ENCODE measurements at places on chromosomes 3 and 15.
A peak's percentile ranks its signal among the peaks of the same experiment; 100 is the strongest.

DNA sequence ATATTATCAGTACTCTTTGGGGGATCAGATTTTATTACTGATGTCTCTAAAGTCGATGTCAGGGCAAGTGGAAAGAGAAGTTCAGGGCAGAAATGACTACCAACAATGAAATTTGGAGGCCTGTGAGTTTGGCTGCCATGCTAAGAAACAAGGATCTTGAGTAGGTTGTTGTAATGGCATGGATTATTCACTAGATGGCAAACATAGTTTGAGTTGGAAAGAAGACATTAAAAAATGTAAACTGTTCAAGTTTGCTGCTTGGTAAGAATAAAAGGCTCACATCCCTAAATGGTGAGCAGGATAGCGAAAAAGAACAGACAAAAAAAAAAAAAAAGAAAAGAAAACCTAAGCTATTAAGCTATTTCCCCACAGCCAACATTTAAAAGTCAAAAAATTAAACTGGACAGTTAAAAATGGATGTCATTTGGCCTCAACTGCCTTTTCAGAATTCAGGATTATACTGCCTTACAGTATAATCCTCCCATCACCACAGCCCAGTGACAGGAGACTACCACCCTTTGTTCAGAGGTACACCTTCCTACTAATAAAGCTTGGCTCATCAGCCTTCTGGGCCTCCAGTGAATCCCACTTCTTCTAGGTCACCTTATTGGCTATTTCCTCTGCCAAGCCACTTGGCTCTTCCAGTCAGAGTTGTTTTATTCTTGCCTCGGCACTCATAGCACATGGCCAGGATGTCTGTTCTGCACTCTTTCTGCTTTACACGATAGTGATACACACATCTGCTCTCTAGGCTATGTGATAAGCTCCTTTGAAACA lies 163.7 kb downstream of the PLD1 start:
- DNase-seq: no peak

DNA sequence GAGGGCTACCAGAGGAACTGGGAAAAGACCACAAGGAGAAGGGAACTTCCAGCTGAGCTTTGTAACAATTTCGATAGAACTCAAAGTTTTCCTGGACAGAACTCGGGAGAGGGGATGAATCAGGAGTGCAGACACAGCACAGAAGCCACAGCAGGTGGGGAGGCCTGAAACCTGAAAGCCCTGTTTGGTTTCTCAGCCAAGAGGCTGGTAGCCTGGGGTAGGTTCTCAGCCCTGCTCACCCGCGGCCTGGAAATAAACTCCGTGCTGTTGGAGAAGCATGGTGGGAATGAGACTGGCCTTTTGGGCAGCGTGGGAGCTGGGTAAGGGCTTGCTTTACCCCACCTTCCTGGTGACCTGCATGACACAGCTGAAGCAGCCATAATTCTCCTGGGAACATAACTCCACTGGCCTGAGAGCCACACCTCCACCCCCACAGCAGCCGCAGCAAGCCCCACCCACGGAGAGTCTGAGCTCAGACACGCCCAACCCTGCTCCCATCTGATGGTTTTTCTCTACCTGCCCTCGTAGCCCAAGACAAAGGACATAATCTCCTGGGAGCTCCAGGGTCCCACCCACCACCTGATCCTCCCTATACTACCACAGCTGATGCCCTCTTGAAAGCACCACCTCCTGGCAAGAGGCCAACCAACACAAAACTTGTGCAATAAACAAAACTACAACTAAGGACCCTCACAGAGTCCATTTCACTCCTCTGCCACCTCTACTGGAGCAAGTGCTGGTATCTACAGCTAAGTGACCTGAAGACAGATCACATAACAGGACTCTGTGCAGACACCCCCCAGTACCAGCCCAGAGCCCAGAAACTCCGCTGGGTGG lies 52.5 kb upstream of the CHRM5 start:
- no peak for DNase-seq

DNA sequence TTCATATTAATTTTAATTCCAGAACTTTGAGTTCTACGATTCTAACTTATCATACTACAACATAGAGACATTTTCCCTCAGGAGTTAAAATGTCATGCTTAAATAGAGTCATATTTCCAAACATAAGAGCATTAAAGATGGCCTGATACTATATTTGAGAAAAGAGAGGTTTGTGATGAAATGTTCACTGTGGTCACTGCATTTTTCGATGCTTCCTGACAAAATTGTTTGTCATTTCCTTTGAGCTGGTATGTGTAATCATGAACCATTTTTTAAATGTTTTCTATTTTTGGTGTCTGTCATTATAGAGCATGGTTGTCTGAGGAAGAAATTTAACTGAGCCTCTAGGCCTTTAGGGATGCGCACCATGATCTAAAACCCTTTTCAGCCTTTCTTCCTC lies 721.4 kb upstream of the NR2F2 start:
- DNase-seq: no peak

GRCh38 chr15:92627014-92627413 lies 28.6 kb downstream of the FAM174B start:
- DNase-seq: no peak

DNA sequence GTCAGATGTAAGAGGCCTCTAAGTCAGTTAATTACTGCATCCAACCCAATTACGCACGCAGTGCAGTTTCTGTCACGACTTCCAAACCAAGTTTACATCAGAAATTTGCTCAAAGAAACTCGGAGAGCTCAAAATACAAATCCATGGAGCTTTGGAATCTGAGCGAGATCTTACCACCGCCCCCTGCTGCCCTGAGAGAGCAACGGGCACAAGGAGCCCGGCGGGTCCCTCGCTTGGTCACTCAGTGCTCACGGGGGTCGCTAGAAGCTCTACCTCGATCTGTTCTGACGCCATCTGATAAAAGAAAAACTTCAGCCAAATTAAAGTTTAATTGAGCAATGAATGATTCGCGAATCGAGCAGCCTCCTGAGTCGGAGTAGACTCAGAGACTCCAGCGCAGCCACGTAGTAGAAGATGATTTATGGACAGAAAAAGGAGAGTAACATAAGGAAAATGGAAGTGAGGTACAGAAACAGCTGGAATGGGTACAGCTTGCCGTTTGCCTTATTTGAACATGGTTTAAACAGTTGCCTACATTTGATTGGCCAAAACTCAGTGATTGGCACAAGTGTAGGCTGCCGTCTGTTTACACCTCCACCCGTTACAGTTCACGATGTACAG lies 232.7 kb upstream of the ATP10A start:
- no peak for DNase-seq

DNA sequence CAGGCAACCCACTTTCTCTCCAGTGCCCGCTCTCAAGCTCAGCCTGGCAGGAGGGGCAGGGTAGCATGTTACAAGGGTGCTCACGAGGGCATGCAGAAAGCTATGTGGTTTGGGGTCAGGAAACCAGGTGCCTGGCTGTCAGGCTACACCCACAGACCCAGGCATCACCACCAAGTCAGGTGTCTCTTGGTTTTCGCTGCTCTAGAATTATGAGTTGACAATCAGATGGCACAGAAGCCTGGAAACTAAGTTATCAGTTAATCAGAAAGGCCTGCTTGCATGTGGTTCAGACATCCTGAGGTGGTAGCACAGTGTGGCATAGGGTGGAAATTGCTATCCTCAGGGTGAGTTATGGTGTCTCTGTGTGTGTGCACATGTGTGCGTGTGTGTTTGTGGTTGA lies 16.2 kb upstream of the CCR9 start:
- DNase-seq: peak; percentile 67

- DNase-seq: no peak
These were observed 271.4 kb downstream of the ARRDC4 start for GRCh38 chr15:98231696-98232440.

DNA sequence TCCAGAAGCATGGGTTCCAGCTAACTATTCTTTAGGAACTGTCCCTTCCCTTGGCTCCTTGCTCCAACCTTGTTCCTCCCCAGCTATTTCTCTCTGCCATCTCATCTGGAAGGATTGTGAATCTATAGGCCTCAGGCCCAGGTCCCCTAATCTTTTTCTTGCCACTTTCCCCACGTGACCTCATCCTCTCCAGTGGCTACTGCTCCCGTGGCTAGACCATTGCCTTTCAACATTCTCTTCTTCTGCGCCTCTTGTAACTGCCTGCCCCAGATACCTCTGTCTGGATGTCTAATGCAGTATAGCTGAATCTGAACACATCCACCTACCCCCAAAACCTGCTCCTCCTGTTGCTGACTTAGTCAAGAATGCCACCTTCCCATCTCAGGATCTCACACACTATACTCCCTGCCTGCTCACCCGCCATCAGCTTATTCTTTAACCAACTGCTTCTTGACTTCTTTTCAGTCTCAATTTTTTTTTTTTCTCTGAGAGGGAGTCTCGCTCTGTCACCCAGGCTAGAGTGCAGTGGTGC lies 5.2 kb downstream of the GPX1 start:
- no peak for DNase-seq

DNA sequence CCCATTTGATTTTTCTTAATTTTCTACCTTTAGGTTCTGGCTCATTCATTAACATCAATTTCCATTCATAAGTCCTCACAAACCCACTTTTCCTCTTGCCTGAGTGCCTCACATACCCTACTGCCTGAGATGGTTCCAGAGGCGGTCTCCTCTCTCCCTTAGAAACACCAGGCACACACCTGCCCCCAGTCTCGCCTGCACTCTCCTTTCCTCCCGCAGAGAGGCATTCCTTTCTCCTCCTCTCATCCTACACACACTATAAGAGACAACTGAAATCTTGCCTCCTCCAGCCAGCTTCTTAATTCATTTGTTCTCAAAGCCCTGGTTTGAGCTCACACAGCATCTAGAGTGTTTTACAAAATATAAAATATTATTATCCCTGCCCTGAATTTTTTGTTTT lies 27.5 kb downstream of the TF start:
- no peak for DNase-seq

DNA sequence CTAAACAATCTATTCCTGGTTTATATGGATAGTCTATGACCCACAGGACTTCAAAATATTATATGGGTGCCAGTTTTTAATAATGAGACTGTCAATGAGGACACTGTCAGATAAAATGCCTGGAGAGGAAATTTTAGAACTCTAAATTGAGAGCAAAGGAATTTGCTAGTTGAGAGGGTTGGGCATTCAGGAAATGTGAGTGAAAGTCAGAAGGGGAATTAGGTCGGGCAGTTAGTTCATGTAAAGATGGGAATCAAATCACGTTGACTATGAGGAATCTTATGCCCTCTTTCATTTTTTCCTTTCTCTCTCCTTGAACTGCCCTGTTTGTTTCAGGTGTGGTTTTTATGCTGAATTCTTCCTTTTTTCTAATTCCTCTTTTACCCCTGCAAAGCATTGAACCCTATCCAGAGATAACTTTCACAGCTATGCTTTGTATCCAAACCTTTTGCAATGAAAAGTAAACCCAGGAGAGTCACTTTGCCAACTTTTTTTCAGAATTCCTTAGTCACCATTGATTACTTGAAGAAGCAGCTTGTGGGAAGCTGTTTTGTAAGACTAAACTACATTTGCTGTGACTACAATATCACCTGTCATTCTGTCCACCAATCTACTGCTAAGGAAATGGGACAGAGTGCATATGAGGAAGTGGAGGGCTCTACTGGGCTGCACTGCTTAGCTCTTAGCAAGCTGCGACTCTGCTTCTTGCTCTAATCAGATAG lies 27.8 kb downstream of the CHP1 start:
- DNase-seq: no peak

- no peak for DNase-seq
These were observed 986.5 kb downstream of the ROBO2 start for GRCh38 chr3:78026318-78026828.

- DNase-seq: no peak
These were observed 12.9 kb upstream of the XRN1 start for GRCh38 chr3:142460689-142461088.

DNA sequence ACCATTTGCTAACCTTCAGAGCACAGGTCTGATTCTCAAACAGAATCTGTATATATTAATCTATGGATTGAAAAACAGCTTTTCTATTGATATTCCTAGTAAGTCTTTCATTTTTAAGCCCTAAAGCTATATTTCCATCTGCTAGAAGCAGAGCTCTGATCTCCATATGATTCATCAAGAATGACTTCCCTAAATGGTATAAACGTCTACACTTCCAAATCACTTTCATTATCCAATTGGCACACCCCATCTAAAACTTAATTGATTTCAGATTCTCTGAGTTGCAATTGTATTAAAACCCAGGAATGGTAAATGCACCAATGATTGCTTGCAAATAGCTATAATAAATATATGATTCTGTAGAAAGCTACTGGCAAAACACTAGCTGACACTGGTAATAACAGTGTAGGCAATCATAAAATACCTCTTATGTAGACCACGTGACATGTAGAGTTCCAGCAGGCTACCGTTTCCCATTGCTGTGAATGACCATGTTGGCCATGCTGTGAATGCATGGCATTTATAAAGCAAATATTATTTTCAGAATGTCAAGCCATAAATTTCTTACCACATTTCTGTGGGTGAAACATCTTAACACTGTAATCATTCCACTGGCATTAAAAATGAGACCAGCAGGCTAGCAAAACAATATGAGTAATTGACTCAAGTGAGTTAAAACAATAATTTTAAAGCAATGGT lies 226.0 kb downstream of the ZMAT3 start:
- no peak for DNase-seq

DNA sequence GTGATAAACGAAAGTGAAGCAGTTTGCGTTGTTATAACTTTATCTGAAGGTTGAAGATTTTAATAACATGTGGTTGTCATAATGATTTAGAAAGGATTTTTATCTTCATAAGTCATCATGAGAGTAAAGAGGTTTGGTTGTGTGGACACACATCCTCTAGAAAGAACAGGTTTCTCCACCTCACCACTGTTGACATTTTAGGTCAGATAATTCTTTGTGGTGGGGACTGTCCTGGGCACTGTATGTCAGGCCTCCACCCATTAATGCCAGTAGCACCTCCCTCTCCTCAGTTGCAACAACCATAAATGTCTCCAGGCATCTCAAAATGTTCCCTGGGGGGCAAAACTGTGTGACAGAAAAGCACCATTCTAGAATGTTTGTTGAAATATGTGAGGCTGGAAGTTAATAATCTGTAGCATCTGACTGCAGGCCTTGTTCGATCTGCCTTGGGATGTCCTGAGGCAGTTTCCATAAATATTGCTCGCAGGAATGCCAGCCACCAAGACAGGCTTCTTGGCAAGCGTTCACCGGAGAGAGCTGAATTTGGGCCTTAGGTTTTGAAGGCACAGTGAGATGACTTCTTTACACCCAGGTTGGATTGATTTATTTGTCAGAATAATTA lies 100.1 kb downstream of the ADAMTSL3 start:
- no peak for DNase-seq

DNA sequence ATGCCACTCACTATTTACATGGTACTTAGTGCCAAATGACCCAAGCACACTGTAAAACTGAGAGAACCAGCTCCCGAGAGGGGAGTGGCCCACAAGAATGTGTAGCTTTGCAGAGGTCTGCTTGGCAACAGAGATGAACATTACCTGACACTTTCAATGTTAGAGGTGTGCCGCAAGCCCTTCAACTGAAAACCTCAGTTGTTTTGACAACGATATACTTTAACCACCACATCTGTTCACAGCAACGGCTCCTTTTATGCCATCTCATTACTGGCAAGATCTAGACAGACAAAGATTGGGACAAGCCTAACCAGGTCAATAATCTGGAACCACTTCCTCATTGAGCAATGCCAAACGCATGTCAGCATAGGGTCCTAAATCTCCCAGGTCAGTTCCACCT lies 23.7 kb downstream of the NEK10 start:
- peak; percentile 42 for DNase-seq

GRCh38 chr15:34973512-34973911 lies 4.0 kb upstream of the AQR start:
- no peak for DNase-seq

GRCh38 chr3:185678027-185678426 lies 91.9 kb downstream of the SENP2 start:
- DNase-seq: no peak

GRCh38 chr3:169239756-169240155 lies 423.8 kb downstream of the MECOM start:
- no peak for DNase-seq
